ENCODE measurements at places on chromosomes 6 and 20. TPM values are rescaled to one million over a fixed set of nuclear protein-coding genes. Genes with fewer than 3 reads are reported as not detected.

Gene PSORS1C2
- not detected for total RNA-seq

Gene NFATC2
- total RNA-seq, result under 0.01 TPM

Gene MCHR2
- not detected for total RNA-seq

Gene ITCH
- 69.2 TPM for total RNA-seq

Gene ZNF334
- total RNA-seq, result 1.6 TPM

Gene BTN1A1
- total RNA-seq, result not detected

Gene SRSF12
- total RNA-seq, result not detected

Gene BPIFB2
- not detected for total RNA-seq

Gene TRIM40
- not detected for total RNA-seq

Gene FAM217A
- not detected for total RNA-seq

Gene FOXQ1
- 6.5 TPM for total RNA-seq

Gene TMEM74B
- not detected for total RNA-seq

Gene AIF1
- total RNA-seq, result not detected

Gene MAP3K4
- 27.1 TPM for total RNA-seq

Gene MUC22
- not detected for total RNA-seq

Gene SEMG1
- not detected for total RNA-seq
